ENCODE measurements at places on chromosomes 4 and X.
A peak's percentile ranks its signal among the peaks of the same experiment; 100 is the strongest.

- no peaks in the 10 kb centered on the region for H3K4me1 ChIP-seq
- H3K27ac ChIP-seq = no peak overlapping the region
- no peaks in the 10 kb centered on the region for H3K36me3 ChIP-seq
Measured at GRCh38 chr4:89175611-89176010, 64.3 kb downstream of the TIGD2 start.

GRCh38 chr4:1381944-1382541 lies 24.2 kb downstream of the NKX1-1 start:
- no peaks in the 10 kb centered on the region for H3K4me1 ChIP-seq
- H3K4me3 ChIP-seq = no peak overlapping the region
- H3K36me3 ChIP-seq = no peaks in the 10 kb centered on the region
- no peaks in the 10 kb centered on the region for H3K27me3 ChIP-seq

DNA sequence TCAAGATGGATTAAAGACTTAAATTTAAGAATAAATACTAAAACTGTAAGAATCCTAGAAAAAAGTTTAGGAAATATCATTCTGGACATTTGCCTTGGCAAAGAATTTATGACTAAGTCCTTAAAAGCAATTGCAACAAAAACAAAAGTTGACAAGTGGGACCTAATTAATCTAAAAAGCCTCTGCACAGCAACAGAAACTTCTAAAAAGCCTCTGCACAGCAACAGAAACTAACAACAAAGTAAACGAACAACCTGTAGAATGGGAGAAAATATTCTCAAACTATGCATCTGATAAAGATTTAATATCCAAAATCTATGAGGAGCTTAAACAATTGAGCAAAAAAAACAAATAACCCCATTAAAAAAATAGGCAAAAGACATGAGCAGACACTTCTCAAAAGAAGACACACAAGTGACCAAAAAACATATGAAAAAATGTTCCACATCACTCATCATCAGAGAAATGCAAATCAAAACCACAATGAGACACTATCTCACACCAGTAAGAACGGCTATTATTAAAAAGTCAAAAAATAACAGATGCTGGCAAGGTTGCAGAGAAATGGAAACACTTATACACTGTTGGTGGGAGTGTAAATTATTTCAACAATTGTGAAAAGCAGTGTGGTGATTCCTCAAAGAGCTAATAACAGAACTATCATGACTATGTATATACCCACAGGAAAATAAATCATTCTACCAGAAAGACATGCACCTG lies 5.5 kb upstream of the OPRPN start:
- no peak overlapping the region for H3K4me3 ChIP-seq
- no peaks in the 10 kb centered on the region for H3K4me1 ChIP-seq
- no peaks in the 10 kb centered on the region for H3K36me3 ChIP-seq
- no peaks in the 10 kb centered on the region for H3K27me3 ChIP-seq

DNA sequence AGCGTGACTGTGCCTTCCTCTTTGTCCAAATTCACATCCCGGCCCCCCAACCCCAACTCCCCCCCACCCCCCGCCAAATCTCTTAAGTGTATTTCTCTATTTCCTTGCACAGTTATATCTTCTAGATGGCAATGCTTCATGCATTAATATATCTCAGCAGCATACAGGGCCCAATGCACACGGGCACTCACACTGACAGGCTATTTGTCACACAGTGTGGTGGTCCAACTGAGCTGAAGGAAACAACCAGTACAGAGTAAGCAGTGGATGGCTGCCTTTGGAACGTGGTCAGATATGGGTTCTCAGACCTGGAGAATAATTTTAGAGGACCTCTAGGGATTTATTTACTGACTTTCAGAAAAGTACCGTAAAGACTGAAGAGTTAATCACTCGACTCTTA lies 681 bp downstream of the EXOC1 start:
- peak overlapping the region; percentile 88 for H3K4me3 ChIP-seq
- no peak for DNase-seq
- no peaks in the 10 kb centered on the region for H3K27me3 ChIP-seq
- peaks cover 35% of the 10 kb centered on the region for H3K4me1 ChIP-seq
- no peaks in the 10 kb centered on the region for H3K36me3 ChIP-seq

- DNase-seq = no peak
- H3K27ac ChIP-seq = no peak overlapping the region
- no peaks in the 10 kb centered on the region for H3K27me3 ChIP-seq
Measured at GRCh38 chr4:160562661-160563060, 1459.8 kb downstream of the RAPGEF2 start.

- peak overlapping the region; percentile 4 for H3K27ac ChIP-seq
- no peaks in the 10 kb centered on the region for H3K27me3 ChIP-seq
- H3K36me3 ChIP-seq = no peaks in the 10 kb centered on the region
- H3K4me3 ChIP-seq = peak overlapping the region; percentile 23
Measured at GRCh38 chr4:48138936-48139335, 4.9 kb upstream of the TXK start.

GRCh38 chr4:138039010-138039409 lies 203.1 kb downstream of the SLC7A11 start:
- H3K36me3 ChIP-seq = no peaks in the 10 kb centered on the region
- no peaks in the 10 kb centered on the region for H3K4me1 ChIP-seq
- no peak overlapping the region for H3K4me3 ChIP-seq
- no peaks in the 10 kb centered on the region for H3K27me3 ChIP-seq
- no peak overlapping the region for H3K27ac ChIP-seq
- DNase-seq = no peak

- no peak for DNase-seq
- no peaks in the 10 kb centered on the region for H3K4me1 ChIP-seq
- H3K4me3 ChIP-seq = no peak overlapping the region
- no peaks in the 10 kb centered on the region for H3K36me3 ChIP-seq
Measured at GRCh38 chr4:148986951-148987350, 544.7 kb upstream of the NR3C2 start.

- no peak for DNase-seq
- H3K36me3 ChIP-seq = no peaks in the 10 kb centered on the region
- no peaks in the 10 kb centered on the region for H3K4me1 ChIP-seq
- H3K27me3 ChIP-seq = no peaks in the 10 kb centered on the region
- H3K27ac ChIP-seq = no peak overlapping the region
Measured at GRCh38 chr4:16790508-16790907, 107.9 kb downstream of the LDB2 start.

DNA sequence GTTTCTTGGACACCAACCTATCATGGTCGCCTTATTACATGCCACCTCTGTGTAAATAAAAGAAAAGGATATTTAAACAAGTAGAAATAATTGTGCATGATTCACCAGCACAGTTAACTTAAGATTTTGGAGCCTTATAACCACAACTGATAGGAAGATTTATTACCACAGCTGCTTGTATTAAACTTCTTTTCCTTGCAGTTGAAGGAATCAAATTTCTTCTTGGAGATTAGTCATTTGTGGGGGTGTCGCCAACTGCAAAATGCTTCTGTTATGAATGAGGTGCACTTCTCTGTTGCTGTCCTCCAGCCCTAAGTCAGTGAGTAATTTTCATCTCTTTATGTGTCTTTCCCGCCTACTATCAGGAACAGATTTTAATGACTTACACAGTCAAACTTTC lies 73.3 kb downstream of the OR13H1 start:
- H3K36me3 ChIP-seq = no peaks in the 10 kb centered on the region
- no peaks in the 10 kb centered on the region for H3K4me1 ChIP-seq
- DNase-seq = no peak
- H3K27me3 ChIP-seq = no peaks in the 10 kb centered on the region
- no peak overlapping the region for H3K4me3 ChIP-seq

DNA sequence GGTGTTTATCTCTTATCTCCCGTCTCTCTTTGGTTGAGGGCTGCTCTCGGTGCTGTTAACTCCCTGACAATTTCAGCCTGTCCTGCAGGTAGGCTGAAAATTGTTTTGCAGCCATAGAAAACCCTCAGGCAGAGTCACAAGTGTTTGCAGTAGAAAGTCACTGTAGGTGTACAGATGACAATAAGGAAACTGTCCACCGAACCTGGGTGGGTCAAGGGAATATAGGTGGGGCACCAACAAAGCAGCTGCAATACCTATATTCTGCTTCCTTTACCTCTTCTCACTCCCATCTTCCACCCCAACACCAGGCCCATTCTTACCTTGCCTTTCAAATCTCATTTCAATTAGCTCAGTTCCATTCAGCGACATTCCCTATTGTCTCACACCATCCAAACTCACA lies 381.8 kb downstream of the PPP1R2C start:
- no peak overlapping the region for H3K4me3 ChIP-seq
- H3K36me3 ChIP-seq = no peaks in the 10 kb centered on the region
- H3K4me1 ChIP-seq = peaks cover 6% of the 10 kb centered on the region
- no peak for DNase-seq
- H3K27me3 ChIP-seq = no peaks in the 10 kb centered on the region
- no peak overlapping the region for H3K27ac ChIP-seq

DNA sequence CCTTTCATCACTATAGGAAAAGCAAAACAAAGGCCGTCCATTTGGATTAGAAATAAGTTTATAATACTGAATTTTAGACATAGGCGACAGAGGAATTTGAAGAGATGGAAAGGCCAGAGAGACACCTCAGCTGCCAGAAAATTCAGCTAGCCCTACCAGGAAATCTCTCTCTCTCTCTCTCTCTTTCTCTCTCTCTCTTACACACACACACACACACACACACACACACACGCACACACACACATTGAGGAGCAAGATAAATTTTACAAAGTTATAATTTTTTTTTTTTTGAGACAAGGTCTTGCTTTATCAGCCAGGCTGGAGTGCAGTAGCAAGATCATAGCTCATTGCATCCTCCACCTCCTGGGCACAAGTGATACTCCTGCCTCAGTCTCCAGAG lies 1.4 kb downstream of the XK start:
- H3K4me3 ChIP-seq = no peak overlapping the region
- DNase-seq = no peak
- peaks cover 4% of the 10 kb centered on the region for H3K27me3 ChIP-seq
- no peaks in the 10 kb centered on the region for H3K36me3 ChIP-seq
- no peaks in the 10 kb centered on the region for H3K4me1 ChIP-seq
- no peak overlapping the region for H3K27ac ChIP-seq

DNA sequence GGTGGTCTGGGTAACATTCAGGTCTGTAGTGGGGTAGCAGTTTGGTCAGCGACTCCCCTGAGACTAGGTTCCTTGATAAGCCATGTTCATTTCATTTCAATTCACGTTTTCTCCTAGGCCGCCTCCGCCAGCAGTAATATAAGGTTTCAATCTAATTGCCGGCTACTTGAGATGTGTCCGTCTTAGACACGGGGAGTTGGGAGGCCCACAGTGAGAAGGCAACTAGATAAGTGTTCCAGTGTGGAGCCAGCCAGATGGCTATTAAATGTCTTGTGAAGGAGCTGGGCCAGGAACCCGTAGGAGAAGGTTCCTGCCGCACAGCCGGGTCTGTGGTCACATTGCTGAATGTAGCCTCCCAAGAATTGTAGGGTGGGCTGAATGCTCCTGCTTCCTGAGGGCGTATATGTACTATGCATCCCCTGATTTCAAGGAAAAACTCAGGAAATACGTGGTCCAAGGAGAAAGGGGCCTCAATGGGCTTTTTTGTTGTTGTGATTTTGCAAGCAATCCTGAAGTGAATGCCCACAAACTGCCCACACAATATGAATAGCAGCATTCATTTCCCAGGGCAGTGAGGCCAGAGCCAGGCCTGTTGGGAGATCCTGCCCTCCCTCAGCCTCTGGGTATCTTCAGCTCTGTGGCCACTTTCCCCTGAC lies 220.6 kb upstream of the RPL34 start:
- no peak overlapping the region for H3K27ac ChIP-seq
- H3K4me1 ChIP-seq = no peaks in the 10 kb centered on the region
- H3K27me3 ChIP-seq = no peaks in the 10 kb centered on the region
- DNase-seq = no peak
- no peak overlapping the region for H3K4me3 ChIP-seq
